Forelimb muscle (tissue), 1 donor: ENCODE measurements at places on chromosomes 16 and 17. TPM values are rescaled to one million over a fixed set of nuclear protein-coding genes. Genes with fewer than 3 reads are reported as not detected.

The ZP2 gene
- polyA plus RNA-seq, result 0.14 TPM

The GRIN2A gene
- 0.23 TPM for polyA plus RNA-seq

The SLC35G6 gene
- 0.15 TPM for polyA plus RNA-seq

The CDH3 gene
- polyA plus RNA-seq, result 0.57 TPM

The C17orf100 gene
- 3.0 TPM for polyA plus RNA-seq

The HIGD1B gene
- 4.2 TPM for polyA plus RNA-seq

The CDRT15 gene
- 1.4 TPM for polyA plus RNA-seq

The MYO1D gene
- polyA plus RNA-seq, result 5.8 TPM

The GRB7 gene
- polyA plus RNA-seq, result 0.51 TPM

The KAT7 gene
- 29.9 TPM for polyA plus RNA-seq

The TK1 gene
- 17.8 TPM for polyA plus RNA-seq

The CLEC18C gene
- polyA plus RNA-seq, result 1.3 TPM

The SLC52A1 gene
- polyA plus RNA-seq, result 0.08 TPM

The ICAM2 gene
- polyA plus RNA-seq, result 25.4 TPM

The VASN gene
- 13.7 TPM for polyA plus RNA-seq
